ENCODE measurements at places on chromosomes 13 and 19.

GRCh38 chr13:28488376-28489005 lies 6.4 kb downstream of the FLT1 start:
- H3K36me3 ChIP-seq: no peaks in the 10 kb centered on the region
- H3K27ac ChIP-seq: no peak overlapping the region
- no peak overlapping the region for H3K4me3 ChIP-seq
- no peaks in the 10 kb centered on the region for H3K4me1 ChIP-seq
- peak; percentile 81 for DNase-seq

- H3K4me3 ChIP-seq: peak overlapping the region; percentile 94
- H3K27me3 ChIP-seq: no peaks in the 10 kb centered on the region
- H3K27ac ChIP-seq: peak overlapping the region; percentile 96
- peaks cover 38% of the 10 kb centered on the region for H3K4me1 ChIP-seq
- peak; percentile 98 for DNase-seq
These were observed 1.2 kb downstream of the ZSWIM4 start for GRCh38 chr19:13796301-13797057.

- peak overlapping the region; percentile 13 for H3K4me3 ChIP-seq
These were observed 13.3 kb downstream of the ARRDC2 start for GRCh38 chr19:18021121-18021755.

DNA sequence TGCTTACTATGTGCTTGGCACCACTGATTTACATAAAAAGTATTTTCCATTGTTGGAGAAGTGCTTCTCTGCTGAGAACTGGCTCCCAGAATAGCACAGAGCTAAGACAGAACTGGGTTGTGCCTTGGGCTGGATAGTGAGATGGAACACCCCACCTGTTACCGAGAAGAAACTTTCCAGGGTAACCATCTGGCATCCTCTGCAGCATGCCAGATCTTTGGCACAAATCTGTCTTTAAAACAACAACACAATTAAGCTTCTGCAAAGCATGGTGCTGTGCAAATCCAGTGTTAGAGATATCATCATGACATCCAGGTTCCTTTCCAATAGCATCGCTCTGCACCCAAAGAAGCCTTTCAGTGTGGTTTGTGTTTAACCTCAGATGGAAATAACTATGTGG lies 202.5 kb upstream of the RFC3 start:
- peaks cover 12% of the 10 kb centered on the region for H3K4me1 ChIP-seq
- H3K36me3 ChIP-seq: no peaks in the 10 kb centered on the region
- H3K27me3 ChIP-seq: peaks cover 3% of the 10 kb centered on the region
- H3K27ac ChIP-seq: no peak overlapping the region

DNA sequence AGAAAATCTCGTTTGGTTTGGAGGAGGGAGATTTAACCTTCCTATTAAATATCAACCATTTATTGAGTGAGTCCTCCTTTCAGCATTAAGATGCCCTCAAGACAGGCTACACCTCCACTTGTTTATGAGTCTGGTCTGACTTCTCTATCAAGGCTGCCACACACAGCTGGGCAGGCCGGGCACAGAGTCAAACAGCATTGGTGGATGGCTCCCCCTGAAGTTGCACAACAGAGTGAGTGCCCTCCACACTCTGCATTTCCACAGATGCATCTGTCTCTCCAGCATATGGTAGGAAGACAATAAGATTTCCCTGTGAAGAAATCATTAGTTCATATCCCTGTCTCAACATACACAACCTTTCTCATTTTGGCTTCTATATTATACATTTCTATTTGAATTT lies 31.4 kb downstream of the PHF11 start:
- no peak overlapping the region for H3K4me3 ChIP-seq
- peaks cover 8% of the 10 kb centered on the region for H3K36me3 ChIP-seq
- H3K27me3 ChIP-seq: no peaks in the 10 kb centered on the region
- no peak for DNase-seq

DNA sequence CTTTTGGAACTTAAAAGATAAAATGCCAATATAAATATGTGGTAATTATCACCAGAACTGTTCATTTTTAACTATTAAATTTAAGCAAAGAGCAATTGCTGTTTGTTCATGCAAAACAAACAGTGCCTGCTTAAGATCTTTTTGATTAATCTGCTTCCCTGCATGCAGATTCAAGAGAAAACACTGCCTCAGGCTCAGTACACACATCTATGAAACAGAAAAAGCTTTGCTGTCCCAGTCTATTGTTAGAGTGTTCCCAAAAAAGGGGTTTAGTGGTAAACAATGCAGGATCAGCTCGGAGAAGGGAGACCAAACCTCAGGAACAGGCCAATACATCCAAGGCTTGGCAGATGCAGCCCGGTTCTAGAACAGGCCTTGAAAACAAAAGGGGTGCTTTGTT lies 49.3 kb upstream of the TDRD3 start:
- H3K27ac ChIP-seq: no peak overlapping the region
- H3K27me3 ChIP-seq: peaks cover 28% of the 10 kb centered on the region
- no peak overlapping the region for H3K4me3 ChIP-seq
- no peak for DNase-seq

DNA sequence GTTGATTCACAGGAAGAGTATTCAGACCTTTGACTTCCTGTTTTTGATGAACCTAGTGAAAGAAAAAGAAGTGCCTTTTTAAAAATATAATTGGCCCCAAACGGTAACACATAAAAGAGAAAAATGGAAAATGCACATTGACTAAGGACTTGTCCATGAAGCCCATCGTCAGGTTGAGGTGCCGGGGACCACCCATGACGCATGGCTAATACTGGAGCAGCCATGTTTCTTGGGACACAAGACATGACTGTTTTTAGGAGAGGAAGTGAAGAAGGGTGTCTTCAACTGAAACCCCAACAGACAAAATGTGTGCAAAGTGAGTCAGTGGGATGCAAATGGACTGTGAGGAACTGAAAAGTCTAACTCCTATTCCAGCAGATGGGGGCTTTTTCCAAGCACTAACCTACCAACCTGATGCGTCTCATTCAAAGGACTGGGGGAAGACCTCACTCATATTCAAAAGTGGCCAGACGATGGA lies 459.4 kb downstream of the FOXO1 start:
- H3K27ac ChIP-seq: no peak overlapping the region
- H3K4me3 ChIP-seq: no peak overlapping the region
- H3K27me3 ChIP-seq: peaks cover 2% of the 10 kb centered on the region
- peaks cover 14% of the 10 kb centered on the region for H3K4me1 ChIP-seq
- H3K36me3 ChIP-seq: no peaks in the 10 kb centered on the region

- H3K27ac ChIP-seq: no peak overlapping the region
- no peaks in the 10 kb centered on the region for H3K27me3 ChIP-seq
- no peak overlapping the region for H3K4me3 ChIP-seq
- no peaks in the 10 kb centered on the region for H3K36me3 ChIP-seq
These were observed 1241.9 kb downstream of the UQCRFS1 start for GRCh38 chr19:27971071-27971470.

Measured in osteoblast (primary cell).